Fibroblast of villous mesenchyme (primary cell): ENCODE measurements at places on chromosomes 4 and X.

- no peak for DNase-seq
Measured at GRCh38 chr4:3813151-3814052, 47.2 kb downstream of the ADRA2C start.

DNA sequence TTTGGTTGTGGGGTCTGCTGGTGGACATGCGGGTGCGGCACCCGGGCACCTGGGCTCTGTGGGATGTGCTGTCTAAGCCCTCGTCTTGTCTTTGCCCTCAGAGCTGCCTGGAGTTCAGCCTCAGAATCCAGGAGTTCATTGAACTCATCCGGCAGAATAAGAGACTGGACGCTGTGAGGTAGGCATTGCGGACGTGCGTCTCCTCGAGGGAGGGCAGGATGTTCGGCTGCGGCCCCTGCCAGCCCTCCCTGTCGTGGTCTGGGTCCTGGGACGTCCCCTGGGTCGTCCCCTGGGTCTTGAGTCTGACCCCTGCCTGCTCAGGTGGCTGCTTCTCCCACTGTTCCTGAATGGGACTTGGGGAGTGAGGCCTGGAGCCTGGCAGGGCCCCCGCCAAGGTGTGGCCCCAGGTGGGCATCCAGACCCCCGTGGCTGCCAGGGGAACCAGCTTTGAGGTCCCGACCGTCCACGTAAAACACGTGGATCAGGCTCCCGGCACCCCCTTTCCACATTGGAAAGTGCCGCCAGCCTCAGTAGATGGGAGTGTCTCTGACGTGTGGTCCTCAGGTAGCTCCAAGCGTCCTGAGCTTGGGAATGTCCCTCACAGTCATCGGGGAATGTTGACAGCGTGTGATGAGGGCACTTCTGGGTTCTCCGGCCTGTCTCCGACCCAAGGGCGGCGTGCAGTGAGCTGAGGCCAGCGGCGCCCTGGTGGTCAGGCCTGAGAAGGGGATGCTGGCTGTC is 19.3 kb upstream of the UVSSA start:
- no peak for DNase-seq

DNA sequence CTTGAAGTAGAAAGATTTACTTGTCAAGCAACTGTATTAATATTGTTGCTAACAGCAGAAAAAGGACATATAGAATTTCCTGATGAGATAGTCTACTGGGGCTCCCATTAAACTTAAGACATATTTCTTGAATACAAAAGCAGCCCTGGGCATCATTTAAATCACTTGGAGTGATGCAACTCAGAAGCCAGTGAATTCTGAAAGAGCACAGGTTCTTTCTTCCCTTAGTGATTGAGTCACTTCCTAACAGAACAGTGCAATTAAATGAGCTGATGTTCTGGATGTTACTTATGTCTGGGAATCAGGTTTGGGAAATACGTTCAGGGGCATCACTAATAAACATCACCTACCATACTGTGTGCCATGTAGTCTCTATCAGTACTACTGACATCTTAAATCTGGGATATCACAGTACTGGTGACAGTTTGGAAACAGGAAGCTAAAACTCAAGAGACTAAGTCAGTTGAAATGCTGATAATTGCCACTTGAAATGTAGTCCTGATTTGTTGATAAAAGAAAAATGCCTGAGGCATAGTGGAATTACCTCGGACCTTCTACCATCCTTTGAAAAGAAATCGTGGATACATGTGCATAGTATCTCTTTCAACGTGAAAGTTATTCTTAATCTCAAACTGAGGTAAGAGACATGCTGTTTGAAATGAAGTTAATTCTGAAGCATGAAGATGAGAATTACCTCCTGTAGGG is 249.2 kb upstream of the GPRIN3 start:
- DNase-seq: peak; percentile 53

GRCh38 chr4:156496797-156497196 is 474.8 kb downstream of the PDGFC start:
- peak; percentile 8 for DNase-seq

DNA sequence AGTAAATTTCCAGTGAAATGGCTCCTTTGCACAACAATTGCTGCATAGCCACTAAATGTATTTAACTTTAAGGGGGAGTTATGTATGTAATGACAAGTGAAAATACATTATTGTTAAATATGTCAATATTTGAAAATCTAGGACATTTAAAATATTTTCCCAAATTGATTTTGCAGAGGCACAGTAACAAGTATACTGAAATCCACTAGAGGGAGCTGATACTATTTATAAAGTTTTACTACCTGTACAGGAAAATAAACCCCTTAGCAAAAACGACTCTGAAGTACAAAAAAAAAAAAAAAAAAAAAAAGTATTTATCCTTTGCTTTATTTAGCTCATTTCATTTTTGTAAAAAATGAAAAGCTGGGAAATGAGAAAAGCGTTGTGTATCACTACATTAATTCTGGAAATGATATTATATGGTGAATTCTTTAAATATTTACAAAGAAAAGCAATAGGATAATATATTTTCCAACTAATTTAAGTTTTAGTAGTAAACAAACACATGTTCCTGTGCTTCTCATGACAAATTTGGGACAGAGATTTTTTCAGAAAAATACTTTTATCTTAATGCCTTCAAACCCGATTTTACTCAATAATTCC is 727.7 kb downstream of the DMD start:
- DNase-seq: no peak

DNA sequence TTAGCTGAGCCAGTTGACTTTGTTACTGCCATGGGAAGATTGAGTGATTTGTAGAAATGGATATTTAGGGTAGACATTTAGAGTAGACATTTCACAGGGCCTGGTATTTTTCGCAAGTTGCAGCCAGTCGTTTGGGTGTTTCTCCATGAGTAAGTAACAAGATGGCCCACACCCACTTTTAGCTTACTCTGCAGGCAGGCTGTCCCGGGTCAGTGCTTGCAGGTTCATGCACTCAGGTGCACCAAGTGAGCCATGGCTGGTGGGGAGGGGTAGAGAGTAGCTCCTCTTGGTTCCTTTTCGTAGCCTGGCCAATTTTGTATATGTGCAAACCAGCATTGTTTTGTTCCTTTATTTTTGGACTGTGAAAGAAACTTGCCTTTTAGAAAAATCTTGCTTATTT is 145.6 kb downstream of the POLA1 start:
- no peak for DNase-seq

DNA sequence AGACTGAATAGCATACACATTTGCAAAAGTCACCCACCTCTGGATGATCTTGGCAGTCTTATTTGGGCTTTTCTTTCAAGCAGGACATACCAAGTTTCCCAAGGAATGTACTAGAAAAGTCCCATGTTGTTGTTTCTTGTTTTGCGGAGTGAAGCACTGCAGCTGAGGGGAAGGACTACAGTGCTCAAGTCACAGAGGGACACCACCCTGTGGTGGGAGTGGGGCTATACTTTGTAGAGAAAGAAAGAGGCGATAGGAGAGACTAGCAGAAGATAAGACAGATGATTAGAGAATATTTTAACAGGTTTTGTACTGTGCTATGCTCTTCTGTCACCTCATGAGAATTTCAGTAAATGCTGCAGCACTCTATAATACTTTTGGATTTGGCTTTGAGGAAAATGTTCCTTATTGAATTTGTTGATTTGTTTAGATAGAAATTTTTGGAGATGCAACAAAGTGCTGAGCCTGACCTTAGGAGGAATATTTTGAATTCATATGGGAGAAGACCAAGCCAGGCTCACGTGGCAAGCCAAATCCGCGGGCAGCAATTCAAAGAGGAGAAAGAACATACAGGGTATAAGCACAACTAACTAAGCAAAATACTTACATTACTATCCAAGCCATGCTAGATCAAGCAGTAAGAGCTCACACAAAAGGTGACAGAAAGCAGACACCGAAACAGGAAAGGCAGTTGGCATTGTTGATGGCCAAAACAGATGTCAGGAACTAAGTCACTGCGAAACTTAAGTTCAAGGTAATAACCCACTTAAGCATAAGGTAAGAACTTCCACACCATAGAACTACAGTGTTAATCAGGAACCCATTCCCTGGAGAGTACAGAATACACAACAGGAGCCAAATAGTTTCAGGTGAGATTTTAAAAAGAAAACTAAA is 280.3 kb upstream of the INTU start:
- DNase-seq: no peak

DNA sequence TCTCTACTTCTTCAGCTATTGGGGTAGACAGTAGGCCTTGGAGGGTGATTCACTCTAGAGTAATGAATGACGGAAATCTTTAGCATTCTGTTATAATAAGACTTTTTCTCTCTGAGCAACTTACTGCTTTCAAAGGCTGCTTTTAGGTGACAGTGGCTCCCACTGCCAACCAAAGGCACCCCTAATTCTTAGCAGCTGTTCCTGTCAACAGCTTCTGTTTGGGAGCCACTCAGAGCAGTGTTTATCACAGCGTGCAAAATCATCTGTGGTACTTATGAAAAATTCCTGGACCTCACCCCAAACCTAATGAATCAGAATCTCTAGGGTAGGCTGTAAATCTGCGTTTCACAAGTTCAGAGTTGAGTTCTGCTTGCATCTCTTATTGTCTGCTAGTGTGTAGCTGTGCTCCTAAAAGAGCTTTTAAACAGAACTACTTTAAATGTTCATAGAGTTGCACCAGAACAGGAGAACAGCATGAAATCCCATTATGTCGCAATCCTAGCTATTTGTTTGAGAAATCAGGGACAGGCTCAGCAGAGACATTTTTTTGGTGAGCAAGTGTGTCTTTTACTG is 52.8 kb upstream of the POU4F2 start:
- peak; percentile 73 for DNase-seq

GRCh38 chr4:81304871-81305270 is 89.8 kb upstream of the PRKG2 start:
- no peak for DNase-seq

GRCh38 chrX:20432048-20432447 is 165.3 kb upstream of the RPS6KA3 start:
- DNase-seq: peak; percentile 53

DNA sequence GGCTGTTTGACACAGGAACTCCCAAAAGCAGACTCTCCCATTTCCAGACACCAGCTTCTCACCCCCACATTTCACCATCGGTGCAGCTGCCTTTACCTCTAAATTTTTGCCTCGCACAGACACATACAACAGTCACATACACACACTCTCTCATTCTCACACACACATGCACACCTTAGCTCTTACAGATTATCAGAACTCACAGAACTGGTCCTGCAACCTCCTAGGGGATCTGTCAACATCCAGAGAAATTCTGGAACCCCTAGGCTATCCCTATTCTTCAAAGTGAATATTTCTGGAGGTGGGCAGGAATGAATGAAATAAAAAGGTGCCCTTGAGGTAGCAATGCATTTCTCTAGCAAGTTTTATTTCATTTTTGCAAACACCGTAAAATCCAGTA is 4.1 kb downstream of the HS6ST2 start:
- DNase-seq: no peak

DNA sequence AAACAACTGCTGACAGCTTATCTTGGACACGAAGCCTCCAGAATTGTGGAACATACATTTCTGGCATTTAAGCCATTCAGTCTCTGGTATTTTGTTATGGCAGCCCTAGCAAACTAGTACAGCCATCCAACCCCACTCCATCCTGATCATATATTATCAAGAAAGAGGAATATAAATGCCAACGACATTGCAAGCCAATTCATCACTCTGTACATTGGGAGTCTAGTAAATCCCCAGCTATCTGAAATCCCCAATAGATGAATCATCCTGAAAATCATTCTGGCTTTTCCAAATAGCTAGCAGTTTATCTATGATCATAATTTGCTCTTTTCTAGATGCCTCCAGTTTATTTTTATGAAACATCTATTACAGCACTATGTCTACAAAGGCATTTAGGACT is 41.1 kb downstream of the FRMD7 start:
- DNase-seq: peak; percentile 33

- peak; percentile 45 for DNase-seq
Measured at GRCh38 chr4:89682808-89683207, 154.2 kb downstream of the SNCA start.

GRCh38 chr4:77617203-77617602 is 11.6 kb downstream of the CXCL13 start:
- DNase-seq: peak; percentile 16

GRCh38 chr4:26242451-26242850 is 78.4 kb upstream of the RBPJ start:
- DNase-seq: no peak

DNA sequence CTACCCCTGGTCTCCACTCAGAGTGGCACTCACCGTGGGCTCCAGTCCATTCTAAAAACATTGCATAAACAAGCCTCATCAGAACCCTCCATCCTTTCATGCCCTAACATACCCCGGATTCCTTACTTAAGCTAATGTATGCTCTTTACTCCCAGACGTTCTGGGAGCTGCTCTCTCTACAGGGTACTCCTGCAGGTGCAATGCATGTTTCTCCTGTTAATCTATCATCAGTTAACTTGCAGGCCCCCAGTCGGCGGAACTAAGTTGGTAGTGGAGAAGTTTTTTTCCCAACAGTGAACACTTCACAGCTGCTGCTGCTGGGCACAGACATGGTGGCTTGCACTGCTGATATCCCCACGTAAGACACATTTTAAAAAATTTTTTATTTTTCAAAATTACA is 161.6 kb upstream of the FAT1 start:
- DNase-seq: no peak

DNA sequence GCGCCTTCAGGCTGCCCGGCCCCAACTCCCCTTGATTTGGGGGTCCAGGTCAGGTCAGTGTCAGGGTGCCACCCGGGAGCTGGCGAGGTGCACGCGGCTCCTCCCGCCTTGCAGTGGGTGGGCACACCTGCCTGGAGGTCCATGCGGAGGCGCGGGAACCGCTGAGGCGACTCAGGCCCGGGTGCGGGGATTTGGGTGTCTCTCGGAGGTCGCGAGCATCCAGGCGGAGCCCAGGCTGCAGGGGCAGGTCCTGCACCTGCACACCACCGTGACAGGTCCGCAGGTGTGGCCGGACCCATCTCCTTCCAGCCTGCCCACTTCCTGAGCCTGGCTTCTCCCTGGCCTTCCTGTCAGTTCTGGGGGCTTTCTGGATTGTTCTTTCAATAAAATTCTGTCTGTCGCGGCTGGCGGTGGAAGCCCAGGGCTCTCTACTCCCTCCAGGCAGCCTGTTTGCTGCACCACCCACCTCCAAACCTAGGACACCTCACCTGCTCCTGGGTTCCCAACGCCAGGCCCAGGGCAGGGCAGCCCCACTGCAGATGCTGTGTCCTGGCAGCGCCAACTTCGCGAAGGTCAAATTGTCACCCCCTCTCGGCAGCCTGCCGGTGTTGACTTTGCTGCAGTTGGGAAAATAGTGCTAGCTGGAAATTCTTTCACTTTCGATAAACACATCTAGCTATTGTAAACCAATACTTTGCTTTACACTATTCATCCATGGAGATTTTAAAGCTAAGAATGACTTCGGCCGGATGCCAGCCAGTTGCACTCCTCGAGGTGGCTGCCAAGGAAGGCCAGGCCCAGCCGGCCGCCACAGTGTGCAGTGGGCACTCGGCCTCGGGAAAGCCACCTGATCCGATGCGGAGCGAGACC is 35.9 kb downstream of the FGFRL1 start:
- peak; percentile 16 for DNase-seq

- DNase-seq: peak; percentile 40
Measured at GRCh38 chrX:38664285-38664684, 102.9 kb downstream of the TSPAN7 start.

DNA sequence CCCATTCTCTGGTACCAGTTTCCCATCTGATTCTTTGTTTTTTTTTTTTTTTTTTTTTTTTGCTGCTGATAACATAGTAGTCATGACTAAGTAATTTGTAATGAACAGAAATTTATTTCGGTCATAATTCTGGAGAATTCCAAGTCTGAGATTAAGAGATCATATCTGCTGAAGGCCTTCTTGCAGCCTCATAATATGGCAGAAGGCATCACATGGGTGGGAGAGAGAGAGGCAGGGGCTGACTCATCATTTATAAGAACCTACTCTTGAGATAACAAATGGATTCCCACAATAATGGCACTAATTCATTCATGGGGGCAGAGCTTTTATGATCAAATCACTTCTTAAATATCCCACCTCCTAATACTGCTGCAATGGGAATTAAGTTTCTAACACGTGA is 1034.3 kb downstream of the STIM2 start:
- DNase-seq: no peak
